ENCODE measurements at places on chromosomes 12 and 14. TPM values are rescaled to one million over a fixed set of nuclear protein-coding genes. Genes with fewer than 3 reads are reported as not detected.

DNA sequence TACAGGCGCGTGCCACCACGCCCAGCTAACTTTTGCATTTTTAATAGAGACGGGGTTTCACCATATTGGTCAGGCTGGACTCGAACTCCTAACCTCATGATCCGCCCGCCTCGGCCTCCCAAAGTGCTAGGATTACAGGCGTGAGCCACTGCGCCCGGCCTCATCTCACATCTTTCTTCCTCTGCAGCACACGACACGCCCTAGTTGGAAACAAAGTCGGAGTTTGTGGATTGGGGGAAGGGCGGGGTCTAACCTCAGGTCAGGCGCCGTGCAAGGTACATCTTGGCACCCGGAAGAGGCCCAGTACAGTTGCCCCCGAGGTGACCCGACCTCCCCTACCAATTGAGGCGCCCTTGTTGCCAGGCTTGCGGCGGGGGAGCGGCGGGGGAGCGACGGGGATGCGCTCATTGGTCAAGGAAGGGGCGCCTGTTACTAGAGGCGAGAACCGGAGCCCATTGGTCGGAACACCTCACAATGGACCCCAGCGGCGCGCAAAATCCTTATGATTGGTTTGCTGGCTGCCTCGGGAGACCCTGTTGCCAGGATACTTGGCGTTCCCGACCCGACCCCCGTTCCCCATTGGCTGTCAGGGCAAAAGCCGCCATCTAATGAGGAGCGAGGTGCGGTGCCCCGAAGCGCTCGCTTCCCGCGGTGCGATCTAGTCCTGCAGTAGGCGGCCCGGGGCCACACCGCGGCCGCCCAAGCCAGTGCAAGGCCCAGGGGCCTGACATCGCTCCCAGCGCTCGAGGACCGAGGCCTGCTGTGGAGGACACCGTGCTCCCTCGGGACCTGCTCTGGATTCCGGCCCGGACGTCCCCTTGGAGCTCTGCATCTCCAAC, at the start of gene REC8:
Gene REC8 (plus strand): TSS at position 659 of the 839 bp plus-strand sequence. CDS start 473 bp downstream, outside the sequence.
- no peaks in the 10 kb centered on the region for H3K27me3 ChIP-seq
- peak within 1 kb of the TSS; percentile 17 for H3K27ac ChIP-seq

DNA sequence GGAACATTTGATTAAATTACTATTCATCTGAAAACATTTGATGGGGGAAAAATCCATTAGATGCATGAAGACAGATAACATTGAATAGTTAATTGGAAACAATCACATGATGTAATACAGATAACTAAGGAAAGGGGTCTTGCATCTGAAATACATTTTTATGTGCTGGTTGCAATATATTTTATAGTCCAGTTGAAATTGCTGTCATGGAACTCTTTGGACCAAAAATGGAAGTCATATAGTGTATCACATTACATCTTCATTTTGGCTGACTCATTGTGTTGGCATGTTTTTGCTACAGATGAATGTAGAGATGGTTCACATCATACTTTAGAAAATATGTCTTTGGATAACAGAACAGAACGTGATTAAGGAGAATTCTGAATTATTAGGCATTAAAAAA, 43.0 kb upstream of the GNPNAT1 start:
- DNase-seq: no peak
- no peaks in the 10 kb centered on the region for H3K36me3 ChIP-seq
- no peak overlapping the region for H3K27ac ChIP-seq
- H3K4me3 ChIP-seq: no peak overlapping the region
- no peaks in the 10 kb centered on the region for H3K4me1 ChIP-seq

DNA sequence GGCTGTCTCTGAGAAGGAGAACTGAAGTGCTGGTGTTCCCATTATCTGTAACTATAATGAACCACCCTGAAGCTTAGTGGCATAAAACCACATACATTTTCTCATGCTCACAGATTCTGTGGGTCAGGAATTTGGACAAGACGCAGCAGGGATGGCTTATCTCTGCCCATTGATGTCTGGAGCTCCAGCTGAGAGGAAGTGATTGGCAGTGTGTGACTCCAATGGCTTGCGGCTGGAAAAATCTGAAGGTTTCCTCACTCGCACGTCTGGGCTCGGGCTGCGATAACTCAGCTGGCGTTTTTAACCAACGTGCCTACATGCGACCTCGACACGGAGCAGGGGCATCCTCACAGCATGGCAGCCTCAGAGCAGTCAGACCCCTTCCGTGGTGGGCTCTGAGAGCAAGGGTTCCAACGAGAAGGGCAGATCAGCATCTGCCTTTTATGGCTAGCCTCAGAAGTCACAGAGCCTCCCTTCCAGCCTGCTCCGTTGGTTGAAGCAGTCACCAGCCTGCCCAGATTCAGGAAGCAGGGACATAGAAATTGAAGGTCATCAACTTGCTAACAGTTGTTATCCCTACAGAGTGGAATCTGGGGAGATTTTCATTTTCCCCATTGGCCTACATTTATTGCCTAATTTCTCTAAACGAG, 143.3 kb upstream of the BCL2L14 start:
- no peak overlapping the region for H3K4me3 ChIP-seq
- no peaks in the 10 kb centered on the region for H3K4me1 ChIP-seq
- no peak for DNase-seq
- no peaks in the 10 kb centered on the region for H3K36me3 ChIP-seq
- no peak overlapping the region for H3K27ac ChIP-seq
- no peaks in the 10 kb centered on the region for H3K27me3 ChIP-seq

- no peaks in the 10 kb centered on the region for H3K4me1 ChIP-seq
- H3K27me3 ChIP-seq: no peaks in the 10 kb centered on the region
- no peak for DNase-seq
- H3K27ac ChIP-seq: no peak overlapping the region
- H3K36me3 ChIP-seq: no peaks in the 10 kb centered on the region
These were observed 91.7 kb downstream of the DERA start for GRCh38 chr12:16002880-16003279.

- H3K36me3 ChIP-seq: peaks cover 26% of the 10 kb centered on the region
- no peaks in the 10 kb centered on the region for H3K27me3 ChIP-seq
- DNase-seq: no peak
- H3K4me3 ChIP-seq: no peak overlapping the region
- H3K4me1 ChIP-seq: no peaks in the 10 kb centered on the region
These were observed 24.0 kb downstream of the TIMELESS start for GRCh38 chr12:56425193-56425592.

- no peak for DNase-seq
- no peak overlapping the region for H3K4me3 ChIP-seq
- H3K4me1 ChIP-seq: peaks cover 21% of the 10 kb centered on the region
- no peaks in the 10 kb centered on the region for H3K27me3 ChIP-seq
- no peak overlapping the region for H3K27ac ChIP-seq
These were observed 110.9 kb upstream of the DNM1L start for GRCh38 chr12:32568228-32568627.

DNA sequence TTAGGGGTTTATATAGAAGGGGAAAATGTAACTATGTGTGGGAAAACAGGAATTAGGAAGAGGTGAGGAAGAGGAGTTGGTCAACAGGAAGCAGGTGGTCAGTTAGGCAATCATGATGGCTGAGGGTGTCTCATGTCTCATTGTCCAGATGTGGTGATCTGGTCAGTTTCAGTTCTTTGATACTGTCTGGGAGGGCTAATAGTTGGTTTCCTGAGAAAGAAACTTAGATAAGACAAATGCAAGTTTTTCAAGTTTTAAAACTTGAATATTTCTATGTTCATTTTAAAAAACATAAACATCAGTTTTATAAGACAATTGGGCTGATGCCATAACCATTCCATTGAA, 1121.8 kb upstream of the USP15 start:
- H3K36me3 ChIP-seq: no peaks in the 10 kb centered on the region
- no peak overlapping the region for H3K27ac ChIP-seq
- H3K4me1 ChIP-seq: no peaks in the 10 kb centered on the region
- no peak overlapping the region for H3K4me3 ChIP-seq
- no peaks in the 10 kb centered on the region for H3K27me3 ChIP-seq

DNA sequence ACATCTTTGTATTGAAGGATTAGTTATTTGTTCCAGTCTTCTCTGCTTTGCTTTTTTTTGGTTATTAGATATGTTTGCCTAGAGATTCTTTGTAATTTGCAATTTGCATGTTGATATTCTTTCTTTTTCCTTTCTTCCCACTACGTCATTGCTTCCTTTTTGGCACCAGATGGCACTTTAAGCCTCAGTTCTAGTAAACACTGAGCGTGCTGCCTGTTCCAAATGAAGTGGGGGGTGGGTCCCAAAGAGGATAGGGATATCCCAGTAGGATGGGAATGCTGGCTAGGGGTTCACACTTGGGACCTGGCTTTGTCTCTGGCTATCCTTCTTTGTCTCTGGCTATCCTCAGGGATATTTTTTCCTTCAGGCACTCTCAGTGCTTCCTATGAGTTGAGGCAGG, 17.0 kb downstream of the EAPP start:
- H3K36me3 ChIP-seq: peaks cover 100% of the 10 kb centered on the region
- no peaks in the 10 kb centered on the region for H3K4me1 ChIP-seq
- H3K27me3 ChIP-seq: no peaks in the 10 kb centered on the region
- no peak overlapping the region for H3K4me3 ChIP-seq
- DNase-seq: no peak

DNA sequence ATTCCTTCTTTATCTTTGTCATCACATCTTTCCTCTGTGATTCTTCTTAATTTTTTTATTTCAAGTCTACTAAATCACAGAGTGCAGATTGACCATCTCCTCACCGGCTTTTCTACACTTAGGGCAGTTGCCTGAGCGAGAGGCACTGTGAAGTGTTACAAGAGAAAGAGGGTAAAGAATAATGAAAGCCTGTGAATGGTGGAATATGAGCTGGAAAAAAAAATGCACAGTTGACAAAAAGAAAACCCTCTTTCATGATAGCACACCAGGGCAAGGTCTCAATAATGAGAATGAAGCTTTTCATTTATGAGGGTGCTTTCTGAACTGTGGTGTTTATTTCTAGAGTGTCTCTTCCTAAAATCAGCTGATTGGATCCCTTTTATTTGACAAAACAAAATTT, 106.2 kb upstream of the PDE3A start:
- no peak overlapping the region for H3K4me3 ChIP-seq
- no peak for DNase-seq
- no peak overlapping the region for H3K27ac ChIP-seq
- H3K27me3 ChIP-seq: no peaks in the 10 kb centered on the region
- H3K36me3 ChIP-seq: no peaks in the 10 kb centered on the region

DNA sequence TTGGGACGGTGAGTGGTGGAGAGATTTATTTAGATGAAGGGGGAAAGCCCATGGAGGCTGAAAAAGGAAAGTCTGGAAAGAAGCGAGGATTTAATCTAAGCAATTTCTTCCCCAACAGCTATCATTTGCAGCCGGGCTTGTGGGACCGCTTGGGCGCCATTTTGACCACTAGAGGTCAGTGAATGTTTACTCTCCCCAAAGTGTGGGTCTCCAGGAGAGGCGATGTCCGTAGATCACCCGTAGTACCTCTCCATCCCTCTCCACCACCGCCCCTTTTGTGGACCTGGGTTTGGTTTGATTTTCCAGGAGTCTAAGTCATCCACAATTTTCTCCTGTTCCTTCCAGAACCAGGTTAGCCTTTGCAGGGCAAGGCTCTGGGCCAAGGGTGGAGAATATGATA, 91.2 kb upstream of the PARP11 start:
- H3K4me3 ChIP-seq: no peak overlapping the region
- DNase-seq: no peak
- no peaks in the 10 kb centered on the region for H3K36me3 ChIP-seq

DNA sequence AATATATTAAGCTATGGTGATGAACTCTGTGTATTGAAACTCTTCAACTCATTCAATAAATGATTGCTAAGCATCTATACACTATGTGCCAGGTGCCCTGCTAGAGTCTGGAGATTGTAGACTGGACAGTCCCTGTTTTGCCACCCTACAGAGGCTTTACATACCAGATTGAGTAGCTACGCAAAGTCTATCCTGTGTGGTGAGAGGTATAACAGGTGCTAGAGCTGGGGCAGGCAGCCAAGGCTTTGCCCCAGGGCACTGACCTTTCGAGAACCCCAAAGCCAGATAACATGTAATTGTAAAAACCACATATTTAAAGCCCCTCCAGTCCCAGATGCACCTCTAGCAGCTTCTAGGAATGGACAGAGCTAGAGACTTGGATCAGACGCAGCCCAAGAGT, 52.8 kb downstream of the PPM1H start:
- no peaks in the 10 kb centered on the region for H3K36me3 ChIP-seq
- no peaks in the 10 kb centered on the region for H3K4me1 ChIP-seq
- H3K27ac ChIP-seq: no peak overlapping the region
- no peak overlapping the region for H3K4me3 ChIP-seq
- no peak for DNase-seq
- H3K27me3 ChIP-seq: no peaks in the 10 kb centered on the region

- peaks cover 80% of the 10 kb centered on the region for H3K4me1 ChIP-seq
- H3K27me3 ChIP-seq: no peaks in the 10 kb centered on the region
- H3K4me3 ChIP-seq: no peak overlapping the region
- H3K27ac ChIP-seq: peak overlapping the region; percentile 70
These were observed 39.4 kb downstream of the SH2B3 start for GRCh38 chr12:111444925-111445725.

- no peak overlapping the region for H3K27ac ChIP-seq
- peaks cover under 1% of the 10 kb centered on the region for H3K27me3 ChIP-seq
- no peaks in the 10 kb centered on the region for H3K36me3 ChIP-seq
- H3K4me1 ChIP-seq: no peaks in the 10 kb centered on the region
These were observed 8.8 kb upstream of the FGF6 start for GRCh38 chr12:4454315-4454860.

- no peak overlapping the region for H3K27ac ChIP-seq
- DNase-seq: no peak
- no peaks in the 10 kb centered on the region for H3K27me3 ChIP-seq
These were observed 18.5 kb downstream of the ATL1 start for GRCh38 chr14:50578433-50578832.

DNA sequence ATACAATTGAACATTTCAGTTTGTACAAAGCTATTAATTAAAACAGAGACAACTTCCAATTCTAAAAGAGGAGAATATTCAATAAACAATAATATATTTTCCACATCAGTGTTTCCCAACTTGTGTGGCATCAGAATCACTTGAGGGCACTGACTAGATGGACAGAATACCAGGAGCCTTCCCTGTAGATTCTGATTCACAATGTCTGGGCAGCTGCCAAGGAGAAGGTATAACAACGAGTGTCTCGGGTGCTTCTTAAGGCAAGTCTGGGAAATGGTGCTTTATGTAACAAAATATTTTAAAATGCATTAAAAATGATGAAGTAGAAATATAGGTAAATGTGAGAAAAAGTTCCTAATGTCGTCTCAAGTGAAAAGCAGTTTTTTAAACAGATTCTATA, 26.2 kb downstream of the GALC start:
- H3K27me3 ChIP-seq: no peaks in the 10 kb centered on the region
- DNase-seq: no peak
- H3K4me3 ChIP-seq: no peak overlapping the region
- H3K4me1 ChIP-seq: no peaks in the 10 kb centered on the region
- H3K27ac ChIP-seq: no peak overlapping the region

DNA sequence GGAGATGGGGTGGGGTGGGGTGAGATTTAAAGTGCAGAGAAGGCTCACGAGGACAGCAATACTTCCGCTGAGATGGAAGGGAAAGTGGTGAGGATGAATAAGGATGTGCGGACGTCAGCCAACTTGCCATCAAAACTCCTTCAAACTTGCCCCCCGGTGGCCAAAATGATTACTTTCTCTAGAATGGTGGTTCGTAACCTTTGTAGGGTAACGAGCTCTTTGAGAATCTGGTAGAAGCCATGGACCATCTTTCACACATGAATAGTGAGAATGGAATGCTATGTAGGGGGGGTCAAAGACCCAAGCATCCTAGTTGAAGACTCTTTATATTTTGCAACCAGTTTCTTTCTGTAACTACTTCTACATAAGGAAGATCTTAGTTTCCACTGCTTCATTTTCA, 245.9 kb upstream of the DDHD1 start:
- H3K27ac ChIP-seq: no peak overlapping the region
- no peaks in the 10 kb centered on the region for H3K36me3 ChIP-seq
- no peaks in the 10 kb centered on the region for H3K4me1 ChIP-seq
- no peak overlapping the region for H3K4me3 ChIP-seq

Gene TAS2R13
- 1.3 TPM for total RNA-seq

Gene DAO
- total RNA-seq: 0.26 TPM

Gene KRT6C
- not detected for total RNA-seq

Gene CAMKK2
- 39.3 TPM for total RNA-seq

Gene ALG10B
- 9.6 TPM for total RNA-seq

Gene CCDC177
- not detected for total RNA-seq

Gene ITPR2
- total RNA-seq: 50.8 TPM

Gene PLCZ1
- total RNA-seq: not detected

Gene CATSPERB
- 3.0 TPM for total RNA-seq

Measured in upper lobe of right lung (tissue), 1 donor.